ENCODE measurements at places on chromosomes 11 and 22.

DNA sequence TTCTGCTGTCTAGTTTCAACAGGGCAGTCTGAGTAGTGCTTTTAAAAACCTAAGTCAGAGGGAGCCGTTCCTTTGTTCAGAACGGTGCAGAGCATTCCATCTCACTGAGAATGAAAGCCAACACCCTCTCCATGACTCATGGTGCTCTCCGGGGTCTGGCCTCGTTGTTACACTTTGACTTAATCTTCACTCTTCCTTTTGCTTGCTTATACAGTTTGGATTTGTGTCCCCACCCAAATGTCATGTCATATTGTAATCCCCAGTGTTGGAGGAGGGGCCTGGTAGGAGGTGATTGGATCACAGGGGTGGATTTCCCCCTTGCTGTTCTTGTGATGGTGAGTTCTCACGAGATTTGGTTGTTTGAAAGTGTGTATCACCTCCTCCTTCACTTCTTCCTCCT lies 292.2 kb downstream of the ST3GAL4 start:
- no peak for DNase-seq

GRCh38 chr22:47788461-47788860 lies 1026.0 kb downstream of the TBC1D22A start:
- DNase-seq: no peak

DNA sequence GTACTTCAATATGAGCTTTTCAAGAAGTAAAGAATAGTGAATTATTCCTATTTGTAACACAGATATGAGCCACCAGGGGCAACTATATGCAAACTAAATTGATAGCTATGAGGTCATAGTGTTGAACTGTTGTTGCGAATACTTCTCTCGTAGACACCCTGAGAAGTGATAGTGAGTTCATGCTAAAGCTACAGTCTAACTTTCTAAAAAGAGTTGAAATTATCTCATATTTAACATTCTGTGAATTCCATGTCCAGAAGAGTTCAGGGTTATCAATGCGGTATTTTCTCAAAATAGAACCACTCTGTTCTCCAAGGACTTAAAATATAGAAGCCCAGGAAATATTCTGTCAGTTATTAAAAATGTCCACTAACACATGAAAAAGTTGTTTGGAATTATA lies 185.4 kb downstream of the AASDHPPT start:
- DNase-seq: no peak

GRCh38 chr11:93530468-93530826 lies 12.7 kb downstream of the SMCO4 start:
- DNase-seq: no peak

DNA sequence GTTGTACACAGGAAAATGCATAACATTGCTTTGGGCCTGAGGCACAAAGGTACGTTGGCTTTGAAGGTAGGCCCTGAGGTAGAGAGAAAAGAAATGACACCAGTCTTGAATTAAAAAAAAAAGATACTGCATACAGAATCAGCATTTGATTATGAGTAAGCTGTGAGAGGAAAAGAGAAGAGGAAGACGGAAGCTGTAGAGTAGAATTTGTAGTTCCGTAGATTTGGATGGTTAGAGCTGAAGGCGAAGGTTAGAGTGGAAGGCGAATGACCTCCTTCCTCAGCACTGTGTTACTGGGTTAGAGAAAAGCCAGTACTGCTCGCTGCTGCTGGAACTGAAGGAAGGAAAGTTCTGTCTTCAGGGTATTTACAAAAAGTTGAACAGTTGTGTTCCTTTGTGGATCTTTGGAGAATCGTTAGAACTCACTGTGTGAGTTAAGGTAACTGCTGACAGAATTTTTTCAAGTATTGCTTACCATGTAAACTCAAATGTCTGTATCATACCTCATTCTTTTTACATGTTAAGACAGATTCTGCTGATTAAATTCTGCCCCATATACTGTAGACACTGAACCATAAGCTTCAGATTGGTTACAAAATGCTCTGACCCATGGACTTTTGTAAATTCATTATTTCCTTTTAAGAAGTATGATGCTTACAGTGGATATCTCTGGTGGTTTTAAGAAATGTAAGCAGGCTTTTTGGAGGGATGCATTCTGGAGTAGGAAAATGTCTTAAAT lies 50.2 kb downstream of the MCAM start:
- no peak for DNase-seq

DNA sequence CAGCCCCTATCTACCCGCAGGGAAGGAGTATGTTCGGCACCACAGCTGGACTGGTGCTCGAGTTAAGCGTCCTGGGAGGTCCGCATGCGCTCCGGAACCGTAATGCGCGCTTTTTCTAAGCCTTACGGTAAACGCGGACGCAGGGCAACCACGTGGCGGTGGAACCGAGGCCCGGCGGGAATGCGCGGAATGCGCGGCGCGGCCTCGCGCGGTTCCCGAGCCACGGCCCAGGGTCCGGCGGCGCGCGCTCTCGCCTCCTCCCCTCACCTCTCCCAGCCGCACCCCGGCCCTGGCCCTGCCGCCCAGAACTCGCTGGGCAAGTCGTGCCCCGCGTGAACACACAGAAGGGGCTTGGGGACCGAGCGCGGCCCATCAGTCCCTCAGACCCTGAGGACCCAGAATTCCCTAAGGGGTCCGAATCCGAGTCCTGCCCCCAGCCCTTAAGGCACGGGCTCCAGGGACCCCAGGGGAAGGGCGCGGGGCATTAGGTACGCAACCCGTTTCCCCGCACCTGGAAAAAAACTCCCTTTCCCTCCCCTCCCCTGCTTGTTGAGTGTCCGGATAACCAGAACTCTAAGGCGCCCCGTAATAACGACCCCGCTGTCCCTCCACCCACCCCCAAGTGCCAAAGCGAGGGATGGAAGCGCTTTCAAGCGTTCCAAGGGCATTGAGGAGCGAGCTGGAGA lies 4.3 kb upstream of the CCND1 start:
- DNase-seq: peak; percentile 93

GRCh38 chr11:8309862-8310261 lies 46.2 kb upstream of the LMO1 start:
- no peak for DNase-seq
